Activated naive CD8-positive, alpha-beta T cell treated with anti-CD3 and anti-CD28 coated beads, Interleukin-2, amount 10 ng/mL, durations not matched to agents 7 days and 5 days (primary cell): ENCODE measurements at places on chromosomes 7 and 10. TPM values are rescaled to one million over a fixed set of nuclear protein-coding genes. Genes with fewer than 3 reads are reported as not detected.

Gene ATRNL1
- total RNA-seq = not detected

Gene CFAP58
- 0.28 TPM for total RNA-seq

Gene STAG3
- total RNA-seq = 31.1 TPM

Gene ZC3HAV1
- 136 TPM for total RNA-seq

Gene TLX1
- not detected for total RNA-seq
